ENCODE measurements at places on chromosomes 2 and 18. TPM values are rescaled to one million over a fixed set of nuclear protein-coding genes. Genes with fewer than 3 reads are reported as not detected.

G6PC2 gene
- total RNA-seq, result not detected

ANTXR1 gene
- total RNA-seq, result 31.0 TPM

EEF1B2 gene
- 849 TPM for total RNA-seq

IL1RL1 gene
- 0.20 TPM for total RNA-seq

DOCK10 gene
- total RNA-seq, result 8.7 TPM

CCDC85A gene
- total RNA-seq, result 0.03 TPM

RAPGEF4 gene
- 1.1 TPM for total RNA-seq

PKP4 gene
- total RNA-seq, result 47.9 TPM

CHRND gene
- not detected for total RNA-seq

GCG gene
- total RNA-seq, result not detected

CFC1 gene
- total RNA-seq, result not detected

TTLL4 gene
- total RNA-seq, result 31.6 TPM

PLEK gene
- not detected for total RNA-seq

CHRNG gene
- total RNA-seq, result not detected

ATOH8 gene
- total RNA-seq, result not detected

TFCP2L1 gene
- total RNA-seq, result 13.8 TPM

POTEC gene
- not detected for total RNA-seq

C1QL2 gene
- not detected for total RNA-seq

RND3 gene
- 61.3 TPM for total RNA-seq

MCEE gene
- total RNA-seq, result 8.5 TPM

IL1RL2 gene
- total RNA-seq, result 1.7 TPM

CCDC68 gene
- 3.9 TPM for total RNA-seq

CCDC142 gene
- 9.4 TPM for total RNA-seq

MC5R gene
- total RNA-seq, result not detected

ALLC gene
- total RNA-seq, result not detected

CENPA gene
- 39.0 TPM for total RNA-seq

UGT1A10 gene
- total RNA-seq, result not detected

ASB3 gene
- total RNA-seq, result 13.8 TPM

TEKT4 gene
- total RNA-seq, result not detected

SLC38A11 gene
- total RNA-seq, result not detected

ACMSD gene
- not detected for total RNA-seq

KLHL41 gene
- total RNA-seq, result 0.18 TPM

TPO gene
- total RNA-seq, result not detected

GPC1 gene
- total RNA-seq, result 116 TPM

SERPINB10 gene
- 2.3 TPM for total RNA-seq

DAW1 gene
- 0.39 TPM for total RNA-seq

SPDYA gene
- total RNA-seq, result 0.35 TPM

FTCDNL1 gene
- total RNA-seq, result 1.4 TPM

EIF2AK2 gene
- total RNA-seq, result 81.2 TPM

REG3A gene
- not detected for total RNA-seq

HOXD8 gene
- total RNA-seq, result 6.5 TPM

THAP4 gene
- total RNA-seq, result 85.6 TPM

Measured in foreskin keratinocyte (primary cell).